ENCODE measurements at places on chromosomes 16 and 17.
A peak's percentile ranks its signal among the peaks of the same experiment; 100 is the strongest.

GRCh38 chr16:48608871-48609651 lies 919 bp downstream of the N4BP1 start:
- no peak for DNase-seq

DNA sequence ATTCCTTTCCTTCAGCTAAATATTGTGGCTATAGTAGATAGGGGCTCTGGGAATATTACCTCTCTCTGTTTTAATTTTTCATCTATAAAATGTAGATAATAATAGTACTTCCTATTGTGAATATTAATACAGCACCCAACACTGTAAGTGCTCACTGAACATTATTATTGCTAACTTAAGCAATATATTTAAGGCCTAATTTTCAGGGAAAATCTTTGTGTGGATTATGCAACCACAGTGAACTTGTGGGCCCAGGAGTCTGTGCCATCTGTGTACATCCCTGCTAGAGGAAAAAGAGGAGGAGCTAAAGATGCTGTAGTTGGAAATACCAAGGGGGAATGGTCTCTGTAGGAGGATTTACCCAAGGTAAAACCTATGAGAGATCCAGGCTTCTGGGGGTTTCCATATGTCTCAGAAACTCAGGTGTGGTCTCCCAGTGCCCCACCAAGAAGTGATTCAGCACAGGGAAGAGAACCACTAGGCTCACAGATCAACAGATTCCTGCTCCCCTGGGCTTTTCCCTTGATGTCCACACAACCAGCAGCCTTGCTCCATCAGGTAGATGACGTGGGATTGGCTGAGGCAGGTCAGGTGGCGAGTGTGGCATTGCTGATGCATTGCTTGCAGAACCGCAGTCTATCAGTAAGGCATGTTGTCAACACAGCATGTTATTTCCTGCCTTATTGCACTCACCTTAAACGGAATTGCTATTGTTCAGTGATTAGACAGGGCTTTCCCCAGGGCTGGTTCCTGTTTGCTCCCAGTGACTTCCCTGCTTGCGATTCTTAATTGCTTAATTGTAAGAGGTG lies 1.6 kb upstream of the N4BP1 start:
- peak; percentile 58 for DNase-seq

DNA sequence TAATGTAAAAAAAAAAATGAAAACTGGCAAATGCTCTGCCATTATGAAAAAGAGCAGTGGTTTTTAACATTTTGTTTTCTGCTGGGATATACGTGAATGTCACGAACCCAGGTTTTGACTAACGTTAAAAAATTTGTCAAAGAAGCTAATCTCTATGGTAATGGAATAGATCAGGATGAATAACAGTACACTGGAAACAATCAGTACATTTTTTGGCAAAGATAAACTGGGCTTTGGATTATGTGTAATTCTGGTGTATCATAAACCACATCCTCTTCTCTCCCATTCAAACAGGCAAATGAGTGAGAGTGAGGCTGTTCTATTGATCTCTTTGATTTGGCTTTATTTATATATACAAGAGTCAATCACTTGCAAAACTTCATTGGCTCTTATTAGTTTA lies 207.0 kb upstream of the IRX3 start:
- no peak for DNase-seq

DNA sequence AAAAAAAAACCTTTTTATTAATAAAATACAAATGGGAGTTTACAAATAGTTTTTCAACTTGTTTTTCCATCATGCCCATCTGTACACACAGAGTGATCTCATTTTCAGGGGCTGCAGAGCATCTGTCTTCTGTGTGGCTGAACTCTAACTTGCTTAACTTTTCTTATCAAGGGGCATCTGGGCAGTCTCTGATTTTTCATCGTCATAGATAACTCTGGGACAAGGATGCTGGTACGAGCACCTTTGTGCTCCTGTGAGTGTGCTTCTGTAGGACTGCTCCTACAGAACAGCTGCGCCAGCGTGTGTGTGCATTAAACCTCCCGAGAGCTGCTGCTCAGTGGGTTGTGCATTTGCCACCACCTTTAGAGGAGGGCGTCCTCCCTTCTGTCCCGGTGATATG lies 34.6 kb upstream of the TAC4 start:
- DNase-seq, result no peak

DNA sequence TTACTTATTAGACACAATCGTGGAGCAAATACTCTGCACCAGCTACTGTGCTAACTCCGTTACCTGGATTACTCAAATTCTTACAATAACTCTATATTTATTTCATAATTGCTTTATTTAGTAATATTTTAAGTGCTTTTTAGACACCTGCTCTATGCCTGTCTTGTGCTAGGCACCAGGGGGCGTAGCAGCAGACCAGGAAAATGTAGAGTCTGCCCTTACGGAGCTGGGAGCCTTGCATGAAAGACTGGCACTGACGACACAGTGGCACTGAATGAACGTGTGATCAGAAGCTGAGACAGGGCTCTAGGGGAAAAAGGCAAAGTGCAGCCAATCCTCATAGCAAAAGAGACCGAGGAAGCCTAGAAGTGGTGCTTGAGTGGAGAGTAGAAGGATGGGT lies 486.5 kb downstream of the CDH13 start:
- no peak for DNase-seq

- no peak for DNase-seq
Observed at GRCh38 chr16:22322021-22322471, 24.8 kb downstream of the POLR3E start.

DNA sequence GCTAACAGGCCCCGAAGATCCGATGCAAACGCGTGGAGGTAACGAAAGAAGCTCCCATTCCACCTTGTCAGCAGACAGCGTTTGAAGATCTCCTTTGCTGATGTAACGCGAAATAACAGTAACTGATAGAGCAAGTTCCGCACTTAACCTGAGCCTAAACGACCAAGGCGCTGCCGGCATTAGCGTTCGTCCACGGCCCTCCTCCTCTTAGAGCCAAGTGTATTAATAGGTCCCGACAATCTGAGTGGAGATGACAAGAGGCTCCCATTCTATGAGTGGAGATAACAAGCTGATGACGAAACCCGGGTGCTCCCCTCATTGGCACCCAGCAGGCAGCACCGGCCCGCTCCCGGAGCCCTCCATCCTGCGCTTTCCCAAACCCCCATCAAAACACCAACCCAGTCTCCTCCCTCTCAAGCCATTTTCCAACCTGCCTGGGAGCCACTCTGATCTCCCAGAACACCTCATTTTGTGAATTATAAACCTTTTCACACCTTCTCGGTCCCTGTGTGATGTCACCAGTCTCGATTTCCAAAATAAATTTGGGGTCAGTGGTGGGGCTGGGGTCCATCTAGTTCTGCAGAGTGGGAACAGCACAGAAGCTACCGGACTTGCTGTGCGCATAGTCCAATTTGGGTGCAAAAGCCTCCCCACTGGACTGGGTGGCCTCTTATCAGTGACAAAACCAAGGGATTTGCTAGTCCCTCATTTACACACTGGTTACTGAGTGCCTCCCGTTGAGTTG lies 35.4 kb upstream of the ARL4D start:
- no peak for DNase-seq

- DNase-seq, result no peak
Observed at GRCh38 chr17:17073581-17074403, 31.5 kb downstream of the MPRIP start.

GRCh38 chr16:66551348-66551759 lies 1.0 kb upstream of the CKLF start:
- peak; percentile 11 for DNase-seq

DNA sequence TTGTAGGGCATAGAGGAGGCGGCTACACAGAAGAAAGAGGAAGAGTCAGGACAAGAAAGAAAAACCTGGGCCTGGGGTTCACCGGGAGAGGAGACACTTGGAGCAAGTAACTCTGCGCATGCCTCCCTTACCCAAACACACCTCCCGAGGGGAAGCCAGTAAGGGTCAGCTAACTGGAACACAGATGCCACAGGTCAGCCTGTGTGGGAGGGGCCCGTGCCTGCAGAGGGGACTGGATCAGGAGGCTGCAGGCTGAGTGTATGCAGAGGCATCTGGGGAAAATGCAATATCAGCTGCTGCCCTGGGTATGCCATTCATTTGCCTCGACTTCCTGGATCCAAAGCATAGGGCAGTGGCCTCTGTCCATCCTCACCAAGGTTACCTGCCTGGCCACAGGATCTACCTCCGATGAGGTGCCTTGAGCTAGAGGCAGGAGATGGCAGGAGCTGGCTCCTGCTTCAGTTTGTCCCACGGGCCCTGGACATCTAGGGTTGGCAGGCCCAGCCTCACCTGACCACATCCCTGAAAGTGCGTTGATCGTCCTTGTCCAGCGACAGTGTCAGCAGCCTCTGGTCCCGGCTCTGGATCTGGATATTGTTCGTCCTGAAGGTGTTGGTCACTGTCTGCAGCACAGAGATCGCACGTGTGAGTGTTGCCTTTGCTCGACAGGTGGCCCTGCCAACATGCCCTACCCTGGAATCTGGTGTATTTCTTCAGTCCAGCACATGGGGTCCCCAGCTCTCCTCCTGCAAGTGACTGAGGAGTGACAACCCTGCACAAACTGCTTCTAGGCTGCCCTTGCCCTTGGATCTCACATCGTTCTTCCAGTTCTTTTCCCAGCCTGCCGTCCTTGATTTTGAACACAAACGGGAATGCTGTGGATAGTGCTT lies 4.6 kb upstream of the MFSD6L start:
- DNase-seq, result no peak

All from GM12878 (cell line).